ENCODE measurements at places on chromosomes 5 and 9. TPM values are rescaled to one million over a fixed set of nuclear protein-coding genes. Genes with fewer than 3 reads are reported as not detected.

DNA sequence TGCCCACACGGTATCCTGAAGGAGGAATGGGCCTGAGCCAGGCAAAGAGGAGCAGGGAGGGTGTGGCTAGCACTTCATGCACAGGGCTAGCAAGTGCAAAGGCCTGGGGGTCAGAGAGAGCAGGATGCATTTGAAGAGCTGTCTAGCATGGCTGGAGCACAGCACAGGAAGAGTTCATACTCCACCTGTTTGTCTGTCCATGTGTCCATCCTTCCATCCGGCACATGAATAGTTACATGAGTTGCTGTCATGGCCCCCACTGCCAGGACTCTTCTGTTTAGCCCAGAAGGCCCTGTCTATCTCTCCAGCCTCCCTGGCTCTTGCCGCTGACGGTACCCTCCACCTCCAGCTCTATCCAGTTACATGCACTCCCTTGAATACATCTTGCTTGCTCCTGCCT lies 17.1 kb downstream of the RGS3 start:
- DNase-seq = no peak
- peaks cover 15% of the 10 kb centered on the region for H3K27me3 ChIP-seq
- no peaks in the 10 kb centered on the region for H3K36me3 ChIP-seq

- peaks cover 6% of the 10 kb centered on the region for H3K4me1 ChIP-seq
- H3K27ac ChIP-seq = no peak overlapping the region
- no peak overlapping the region for H3K4me3 ChIP-seq
- peaks cover 40% of the 10 kb centered on the region for H3K36me3 ChIP-seq
Observed at GRCh38 chr9:120562861-120563443, 17.0 kb downstream of the CDK5RAP2 start.

- no peak overlapping the region for H3K4me3 ChIP-seq
- no peaks in the 10 kb centered on the region for H3K4me1 ChIP-seq
- H3K27ac ChIP-seq = no peak overlapping the region
Observed at GRCh38 chr9:127130661-127131538, 8.5 kb upstream of the ANGPTL2 start.

GRCh38 chr9:81237565-81238231 lies 451.6 kb downstream of the TLE1 start:
- no peak overlapping the region for H3K27ac ChIP-seq
- DNase-seq = no peak
- H3K4me1 ChIP-seq = no peaks in the 10 kb centered on the region
- H3K4me3 ChIP-seq = no peak overlapping the region
- no peaks in the 10 kb centered on the region for H3K27me3 ChIP-seq

GRCh38 chr9:133362359-133363044 lies 6.2 kb downstream of the SURF2 start:
- H3K27me3 ChIP-seq = no peaks in the 10 kb centered on the region
- H3K27ac ChIP-seq = peak overlapping the region; percentile 63
- peaks cover 37% of the 10 kb centered on the region for H3K4me1 ChIP-seq
- H3K4me3 ChIP-seq = no peak overlapping the region

DNA sequence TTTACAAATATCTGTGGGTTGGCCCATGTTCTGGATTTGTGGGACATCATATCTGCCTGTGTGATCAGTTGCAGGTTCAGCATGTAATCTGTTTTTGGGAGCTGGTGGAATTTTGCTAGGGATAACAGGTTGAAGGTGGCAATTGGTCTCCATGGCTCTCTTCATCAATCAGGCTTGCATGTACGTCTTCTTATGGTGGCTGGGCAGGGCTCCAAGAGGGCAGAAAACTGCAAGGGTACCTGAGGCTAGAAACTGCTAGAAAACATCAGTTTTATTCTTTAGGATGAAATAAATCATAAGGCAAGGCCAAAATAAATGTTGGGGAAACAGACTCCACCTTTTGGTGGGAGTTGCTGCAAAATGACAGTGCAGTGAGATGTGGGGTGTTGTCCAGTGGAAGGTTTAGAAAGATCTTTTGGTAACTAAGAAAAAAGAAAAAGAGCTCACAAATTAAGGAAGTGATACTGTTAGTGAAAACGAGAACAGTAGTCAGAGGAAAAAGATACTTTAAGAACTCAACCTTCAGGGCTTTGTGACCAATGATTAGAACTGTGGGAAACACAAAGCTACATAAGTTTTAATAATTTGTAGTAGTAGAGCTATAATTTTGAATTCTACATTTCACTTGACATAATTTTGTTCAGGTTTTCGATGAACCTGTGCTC lies 300.7 kb upstream of the IZUMO3 start:
- H3K27ac ChIP-seq = no peak overlapping the region
- no peak for DNase-seq
- no peaks in the 10 kb centered on the region for H3K36me3 ChIP-seq
- no peaks in the 10 kb centered on the region for H3K27me3 ChIP-seq
- H3K4me3 ChIP-seq = no peak overlapping the region

DNA sequence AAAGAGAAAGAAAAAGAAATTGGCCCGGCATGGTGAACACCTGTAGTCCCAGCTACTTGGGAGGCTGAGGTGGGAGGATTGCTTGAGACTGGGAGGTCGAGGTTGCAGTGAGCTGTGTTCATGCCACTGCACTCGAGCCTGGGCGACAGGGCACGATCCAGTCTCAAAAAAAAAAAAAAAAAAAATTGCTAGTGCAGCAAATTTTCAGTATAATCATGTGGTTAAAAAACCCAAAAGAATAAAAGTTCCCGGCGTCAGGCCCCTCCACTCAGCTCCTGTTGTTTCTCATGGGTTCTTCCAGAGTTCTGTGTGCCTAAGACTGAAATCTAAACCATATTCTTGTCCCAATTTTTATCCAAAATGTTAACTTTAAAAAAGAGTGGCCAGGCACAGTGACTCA lies 49.1 kb downstream of the WNK2 start:
- H3K4me3 ChIP-seq = no peak overlapping the region
- H3K36me3 ChIP-seq = no peaks in the 10 kb centered on the region
- no peak for DNase-seq
- H3K4me1 ChIP-seq = peaks cover 14% of the 10 kb centered on the region

DNA sequence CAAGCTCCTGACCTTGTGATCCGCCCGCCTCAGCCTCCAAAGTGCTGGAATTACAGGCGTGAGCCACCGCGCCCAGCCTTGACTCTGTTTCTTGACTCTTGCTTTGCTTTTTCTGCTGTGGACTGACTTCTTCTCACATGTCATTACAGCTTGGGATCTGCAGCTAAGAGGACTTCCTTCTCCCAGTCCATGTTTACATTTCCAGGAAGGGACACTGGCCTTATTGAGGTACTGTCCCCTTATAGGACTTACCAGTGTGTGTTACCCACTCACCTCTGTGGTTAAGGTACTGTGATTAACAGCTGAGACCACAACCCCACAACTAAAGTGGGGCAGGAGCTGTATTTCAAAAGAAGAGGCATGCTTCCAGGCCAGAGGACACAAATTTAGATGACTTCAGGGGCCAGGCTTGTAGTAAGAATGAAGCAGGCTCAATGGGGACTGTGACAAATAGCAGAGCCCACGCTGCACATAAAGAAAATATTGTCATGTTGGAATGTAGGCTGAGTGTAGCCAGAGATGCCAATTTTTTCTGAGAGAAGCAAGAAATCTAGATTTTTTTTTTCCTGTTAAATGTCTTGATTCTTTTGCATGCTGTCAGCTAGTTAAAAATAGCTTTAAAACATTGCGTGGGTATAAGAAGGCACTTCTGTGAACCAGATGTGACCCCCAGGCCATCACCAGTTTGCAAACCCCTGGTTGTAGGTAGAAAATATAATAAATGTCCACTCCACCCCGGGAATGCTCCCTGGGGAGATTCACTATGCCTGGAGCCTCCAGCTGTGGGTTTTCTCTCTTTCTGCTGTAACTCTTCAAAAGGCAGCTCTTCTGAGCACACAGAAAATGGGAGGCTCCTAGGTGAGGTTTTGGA lies 75.0 kb downstream of the PTPDC1 start:
- no peaks in the 10 kb centered on the region for H3K27me3 ChIP-seq
- H3K27ac ChIP-seq = no peak overlapping the region
- no peaks in the 10 kb centered on the region for H3K36me3 ChIP-seq
- H3K4me1 ChIP-seq = peaks cover 2% of the 10 kb centered on the region
- no peak overlapping the region for H3K4me3 ChIP-seq

Gene FBXO10
- total RNA-seq = 2.9 TPM

Gene SLC1A3
- not detected for total RNA-seq

Gene TESK1
- total RNA-seq = 62.1 TPM

Gene ANKRD31
- total RNA-seq = 0.36 TPM

Gene TRAF2
- 67.4 TPM for total RNA-seq

Measured in activated T-helper 1 cell treated with anti-CD3 and anti-CD28 coated beads, Interleukin-12 subunit alpha, Interleukin-12 subunit beta, Interleukin-2, Interleukin-4 antibody, amounts not matched to agents 30 ng/mL and 10 ng/mL and 1 ng/mL, durations not matched to agents 14 hours and 24 hours and 36 hours (primary cell).